ENCODE measurements at places on chromosomes 3 and 15.

- DNase-seq, result peak; percentile 20
Observed at GRCh38 chr3:129855170-129855831, 38.2 kb downstream of the TMCC1 start.

DNA sequence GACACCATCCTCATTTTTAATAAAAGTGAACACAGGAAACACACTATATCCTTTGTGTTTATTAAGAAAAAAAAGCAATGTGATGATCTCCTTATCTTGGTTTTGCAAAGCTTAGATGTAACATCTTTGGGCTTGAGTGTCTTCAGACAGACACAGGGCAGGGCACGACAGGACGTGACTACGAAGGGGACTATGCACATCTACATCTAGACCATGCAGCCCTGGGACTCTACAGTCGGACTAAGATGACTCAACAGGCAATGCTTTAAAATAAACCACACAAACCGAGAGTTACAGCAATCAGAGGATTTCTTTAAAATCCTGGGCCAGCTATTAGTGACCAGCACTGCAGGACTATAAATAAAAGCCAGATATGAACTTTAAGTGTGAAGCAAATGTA, 22.8 kb upstream of the TM2D3 start:
- DNase-seq, result peak; percentile 26

DNA sequence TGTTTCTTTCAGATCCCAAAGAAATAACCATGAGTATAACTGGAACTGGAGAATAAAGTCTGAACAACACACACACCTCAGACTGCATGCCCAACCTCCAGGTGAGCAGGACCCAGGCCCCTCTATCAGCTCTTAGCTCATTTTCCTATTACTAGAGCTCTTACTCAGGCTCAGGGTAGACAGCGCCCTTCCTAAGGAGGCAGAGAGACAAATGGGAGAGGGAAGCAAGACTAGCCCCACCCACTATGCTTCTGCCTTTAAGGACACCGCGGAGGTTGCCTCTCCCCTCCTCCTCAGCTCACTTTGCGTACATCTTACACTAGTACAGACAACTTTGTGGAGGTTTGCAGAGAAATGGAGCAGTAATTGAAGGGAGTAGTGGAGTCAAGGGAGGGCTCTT, 44.0 kb upstream of the GLCE start:
- DNase-seq, result no peak

DNA sequence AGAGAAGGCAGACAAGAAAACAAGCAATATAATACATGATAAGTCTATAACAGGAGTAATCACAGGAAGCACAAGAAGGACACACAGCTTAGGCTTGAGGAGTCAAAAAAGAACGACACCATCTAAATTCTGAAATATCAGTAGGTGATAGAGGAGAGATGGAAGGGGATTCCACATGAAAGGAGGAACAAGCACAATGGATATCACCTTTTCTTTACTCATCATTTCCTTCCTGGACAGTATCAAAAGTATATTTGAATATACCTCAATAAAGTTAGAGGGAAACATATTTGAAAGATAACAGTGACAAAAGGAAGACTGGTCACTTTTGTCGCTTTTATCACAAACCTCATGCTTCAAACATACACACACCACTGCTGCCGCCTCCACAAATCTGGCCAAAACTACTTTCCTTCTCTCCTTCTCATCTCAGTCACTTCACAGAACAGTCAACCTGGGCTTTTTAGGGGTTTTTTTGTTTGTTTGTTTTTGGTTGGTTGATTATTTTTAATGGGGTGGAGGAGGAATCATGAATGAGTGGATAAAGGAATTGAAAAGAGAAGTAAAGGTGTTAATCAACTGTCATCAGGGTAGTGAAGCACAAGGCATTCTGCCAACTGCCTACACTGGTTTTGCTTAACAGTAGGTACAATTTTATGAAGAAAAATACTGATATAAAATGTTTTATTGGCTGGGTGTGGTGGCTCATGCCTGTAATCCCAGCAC, 18.5 kb downstream of the DENND4A start:
- no peak for DNase-seq

DNA sequence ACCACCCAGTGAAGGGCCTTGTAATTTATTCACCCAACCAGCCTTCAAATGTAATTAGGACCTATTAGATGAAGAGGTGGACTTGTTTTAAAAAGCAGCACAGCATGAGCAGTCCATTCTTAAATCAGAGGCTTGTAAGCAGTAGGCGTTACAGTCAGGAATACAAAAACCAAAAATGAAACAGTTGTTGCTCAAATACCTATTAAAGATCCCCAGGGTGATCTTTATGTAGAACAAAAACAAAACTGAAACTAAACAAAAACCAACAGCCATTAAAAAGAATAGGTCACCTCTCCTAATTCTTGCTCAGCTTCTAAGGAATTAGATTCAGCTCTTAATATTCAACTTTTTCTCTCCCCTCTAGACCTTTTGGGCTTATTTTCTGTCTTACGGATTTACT, 104.9 kb upstream of the ST8SIA2 start:
- DNase-seq, result no peak

DNA sequence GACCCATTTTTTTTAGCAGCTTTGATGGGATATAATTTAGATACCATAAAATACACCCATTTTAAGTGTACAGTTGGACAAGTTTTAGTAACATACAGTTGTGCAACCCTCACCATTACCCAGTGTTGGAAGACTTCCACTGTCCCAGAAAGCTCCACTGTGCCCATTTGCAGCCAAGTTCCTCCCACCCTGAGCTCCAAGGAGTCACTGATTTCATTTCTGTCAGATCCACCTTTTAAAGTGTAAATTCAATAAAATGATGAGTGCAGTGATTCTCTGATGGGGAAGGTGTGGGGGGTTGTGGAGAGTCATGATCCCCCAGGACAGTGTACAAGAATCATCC, 93.2 kb upstream of the IGF1R start:
- no peak for DNase-seq

DNA sequence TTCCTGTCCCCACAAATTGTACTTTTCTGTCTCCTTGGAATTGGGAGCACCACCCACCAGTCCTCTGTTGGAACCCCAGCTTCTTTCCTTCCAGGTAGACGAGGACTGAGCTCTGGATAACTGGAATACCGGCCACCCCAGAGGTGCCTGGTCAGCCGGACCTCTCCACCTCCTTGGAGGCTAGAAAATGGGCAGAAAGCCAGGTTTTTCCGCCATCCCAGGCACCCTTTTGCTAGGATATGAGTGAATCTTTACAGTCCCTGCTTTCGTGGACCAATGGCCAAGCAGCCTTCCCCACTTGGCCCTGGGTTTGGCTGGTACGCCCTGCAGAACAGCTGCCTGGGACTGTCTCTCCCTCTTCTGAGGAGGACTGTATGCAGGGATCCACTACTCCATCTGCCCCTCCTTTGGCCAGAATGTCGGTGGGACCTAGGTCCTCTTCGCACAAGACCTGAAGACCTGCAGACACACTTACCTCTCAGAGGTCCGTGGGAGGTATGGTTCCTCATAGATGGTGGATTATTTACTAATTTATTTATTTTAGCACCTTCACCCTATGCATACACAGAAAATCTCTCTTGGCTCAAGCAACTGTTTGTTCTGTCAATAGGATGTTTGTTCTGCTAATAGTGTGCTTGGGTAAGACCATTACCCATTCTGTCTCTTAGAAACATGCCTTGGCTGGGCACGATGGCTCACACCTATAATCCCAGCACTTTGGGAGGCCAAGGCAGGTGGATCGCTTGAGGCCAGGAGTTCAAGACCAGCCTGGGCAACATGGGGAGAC, 8.6 kb upstream of the CHAC1 start:
- DNase-seq, result no peak

- DNase-seq, result no peak
Observed at GRCh38 chr3:53775834-53776251, 70.4 kb downstream of the CHDH start.

All from H4 (cell line).